Brain microvascular endothelial cell (primary cell): ENCODE measurements at places on chromosomes 1 and 21.

- DNase-seq, result no peak
These were observed 6.2 kb downstream of the PANK4 start for GRCh38 chr1:2520206-2520605.

GRCh38 chr1:156376146-156376545, 7.1 kb downstream of the RHBG start:
- no peak for DNase-seq

- no peak for DNase-seq
These were observed 3.2 kb downstream of the TRIM17 start for GRCh38 chr1:228413241-228414010.

- no peak for DNase-seq
These were observed 28.2 kb downstream of the TFB2M start for GRCh38 chr1:246537887-246538286.

GRCh38 chr21:37294679-37295078, 27.5 kb upstream of the VPS26C start:
- no peak for DNase-seq

- DNase-seq, result no peak
These were observed 31.6 kb upstream of the SOX13 start for GRCh38 chr1:204041232-204041767.

- no peak for DNase-seq
These were observed 1574.2 kb downstream of the PLA2G4A start for GRCh38 chr1:188402986-188403385.

- DNase-seq, result no peak
These were observed 41.8 kb downstream of the MIS18A start for GRCh38 chr21:32237021-32237420.

DNA sequence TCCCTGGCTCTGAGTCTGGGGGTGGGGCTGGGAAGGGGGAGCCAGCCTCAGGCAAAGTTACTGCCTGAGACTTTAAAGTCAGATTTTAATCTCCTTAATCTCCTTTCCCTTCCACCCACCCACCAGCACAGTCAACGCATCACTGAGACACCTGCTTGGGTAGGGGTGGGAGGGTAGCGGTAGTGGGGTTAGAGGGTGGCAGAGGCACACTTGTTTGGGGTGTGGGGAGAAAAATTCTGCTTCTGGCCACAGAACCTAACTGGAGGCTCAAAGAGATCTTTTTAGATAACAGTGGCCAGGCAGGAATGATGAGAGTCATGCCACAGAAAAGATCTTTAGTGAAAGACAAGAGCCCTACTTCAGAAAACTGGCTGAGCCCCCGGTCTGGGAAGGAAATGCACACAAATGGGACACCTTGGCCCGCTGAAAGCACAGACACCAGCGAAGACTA, 44.1 kb downstream of the CD247 start:
- DNase-seq, result no peak
